Natural killer cell (primary cell): ENCODE measurements at places on chromosomes 2 and 18. TPM values are rescaled to one million over a fixed set of nuclear protein-coding genes. Genes with fewer than 3 reads are reported as not detected.

Gene DHX57
- total RNA-seq = 12.8 TPM

Gene FSHR
- not detected for total RNA-seq

GRCh38 chr2:113104054-113104611 is 23.3 kb upstream of the IL1RN start:
- DNase-seq = no peak

- DNase-seq = no peak
Observed at GRCh38 chr2:168964251-168964807, 63.2 kb downstream of the G6PC2 start.

Gene DSG4
- not detected for total RNA-seq

DNA sequence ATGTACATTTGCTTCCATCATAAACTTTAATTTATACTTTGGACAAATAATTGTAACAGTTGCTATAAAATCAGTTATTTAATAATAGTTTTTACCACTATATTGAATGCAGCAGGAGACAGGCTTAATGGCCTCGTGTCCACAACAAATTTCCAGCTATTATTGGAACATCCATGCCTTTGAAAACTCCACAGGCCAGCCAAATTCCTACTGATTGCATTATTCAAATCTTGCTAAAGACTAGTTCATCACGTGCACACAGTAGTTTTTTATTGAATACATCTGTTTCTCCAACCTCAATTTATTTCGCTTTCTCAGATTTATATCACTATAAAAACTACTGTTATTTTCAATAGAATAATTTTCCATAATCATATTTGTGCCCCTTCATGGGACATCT is 18.4 kb upstream of the PTPRM start:
- DNase-seq = no peak

- no peak for DNase-seq
Observed at GRCh38 chr2:45014016-45014702, 4.9 kb upstream of the SIX2 start.

DNA sequence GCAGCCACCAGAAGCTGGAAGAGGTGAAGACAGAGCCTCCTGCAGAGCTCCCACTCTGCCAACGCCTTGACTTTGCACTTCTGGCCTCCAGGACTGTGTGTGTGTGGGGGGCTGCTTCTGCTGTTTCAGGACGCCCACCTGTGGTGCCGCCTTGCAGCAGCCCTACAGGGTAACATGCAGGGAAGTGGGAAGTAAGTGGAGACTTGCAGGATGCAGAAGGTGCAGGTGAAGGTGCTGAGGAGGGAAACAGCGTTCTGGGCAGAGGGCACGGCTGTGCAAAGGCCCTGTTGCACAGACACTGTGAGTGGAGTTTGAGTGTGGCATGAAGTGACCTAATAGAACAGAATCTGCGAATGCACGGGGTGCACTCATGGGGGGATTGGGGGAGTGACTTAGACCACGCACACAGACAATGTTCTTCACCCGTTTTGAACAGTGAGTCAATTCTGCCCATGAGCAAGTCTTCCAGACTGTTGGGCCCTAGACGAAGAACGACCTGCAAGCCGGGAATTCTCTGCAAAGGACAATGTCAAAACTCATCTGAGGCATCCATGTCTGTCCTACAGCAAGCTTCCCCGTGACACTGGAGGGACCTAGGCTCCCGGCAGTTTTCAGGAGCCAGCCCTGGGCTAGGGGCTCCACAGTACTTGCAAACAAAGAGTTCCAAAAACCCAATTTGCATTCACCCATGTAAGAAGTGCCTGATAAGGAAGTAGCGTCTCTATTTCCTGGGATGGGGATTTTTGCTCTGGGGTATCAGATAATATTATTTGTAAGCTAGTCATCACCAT is 19.0 kb downstream of the MBP start:
- no peak for DNase-seq

- no peak for DNase-seq
Observed at GRCh38 chr2:120879431-120880295, 144.0 kb downstream of the GLI2 start.

GRCh38 chr2:123659120-123659519 is 366.0 kb upstream of the CNTNAP5 start:
- no peak for DNase-seq

Gene LYPD6
- not detected for total RNA-seq

Gene SERPINB13
- total RNA-seq = not detected

Gene STAT4
- total RNA-seq = 304 TPM
